ENCODE measurements at places on chromosomes 16 and 17.

DNA sequence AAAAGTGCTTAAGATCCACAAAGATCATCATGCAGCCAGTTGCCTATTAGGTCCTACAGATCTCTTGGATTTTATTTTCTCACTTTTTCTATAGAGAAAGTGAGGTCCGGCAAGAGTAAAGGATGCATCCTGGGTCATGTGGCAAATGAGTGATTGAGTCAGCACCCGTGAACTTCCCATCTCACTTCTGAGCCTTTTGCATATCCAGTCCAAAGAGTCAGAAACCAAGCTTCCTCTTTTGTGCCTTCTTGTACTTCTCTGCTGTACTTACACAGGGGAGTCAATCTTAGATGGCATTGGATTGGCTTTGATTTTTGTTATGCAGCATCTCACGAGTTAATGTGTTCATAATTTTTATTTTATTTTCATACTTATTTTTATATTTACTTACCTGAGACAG is 114.2 kb upstream of the IRX5 start:
- DNase-seq: no peak

DNA sequence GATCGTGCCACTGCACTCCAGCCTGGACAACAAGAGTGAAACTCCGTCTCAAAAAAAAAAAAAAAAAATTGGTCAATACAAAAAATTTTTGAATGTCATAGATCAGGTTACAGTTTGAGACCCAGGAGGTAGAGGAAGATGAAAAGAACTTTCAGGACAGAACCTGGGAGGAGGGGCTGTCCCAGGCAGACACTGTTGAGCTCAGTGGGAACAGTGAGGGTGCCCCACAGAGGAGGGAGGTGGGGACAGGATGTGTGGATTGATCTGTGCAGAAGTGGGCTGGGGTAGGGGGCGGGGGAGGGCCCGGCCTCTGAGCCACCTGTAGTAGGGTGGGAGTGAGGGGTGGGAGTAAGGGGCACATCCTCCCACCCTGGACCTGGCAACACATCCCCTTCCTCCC is 58.3 kb downstream of the PRMT7 start:
- no peak for DNase-seq

- no peak for DNase-seq
Observed at GRCh38 chr16:69031877-69032301, 73.6 kb upstream of the HAS3 start.

DNA sequence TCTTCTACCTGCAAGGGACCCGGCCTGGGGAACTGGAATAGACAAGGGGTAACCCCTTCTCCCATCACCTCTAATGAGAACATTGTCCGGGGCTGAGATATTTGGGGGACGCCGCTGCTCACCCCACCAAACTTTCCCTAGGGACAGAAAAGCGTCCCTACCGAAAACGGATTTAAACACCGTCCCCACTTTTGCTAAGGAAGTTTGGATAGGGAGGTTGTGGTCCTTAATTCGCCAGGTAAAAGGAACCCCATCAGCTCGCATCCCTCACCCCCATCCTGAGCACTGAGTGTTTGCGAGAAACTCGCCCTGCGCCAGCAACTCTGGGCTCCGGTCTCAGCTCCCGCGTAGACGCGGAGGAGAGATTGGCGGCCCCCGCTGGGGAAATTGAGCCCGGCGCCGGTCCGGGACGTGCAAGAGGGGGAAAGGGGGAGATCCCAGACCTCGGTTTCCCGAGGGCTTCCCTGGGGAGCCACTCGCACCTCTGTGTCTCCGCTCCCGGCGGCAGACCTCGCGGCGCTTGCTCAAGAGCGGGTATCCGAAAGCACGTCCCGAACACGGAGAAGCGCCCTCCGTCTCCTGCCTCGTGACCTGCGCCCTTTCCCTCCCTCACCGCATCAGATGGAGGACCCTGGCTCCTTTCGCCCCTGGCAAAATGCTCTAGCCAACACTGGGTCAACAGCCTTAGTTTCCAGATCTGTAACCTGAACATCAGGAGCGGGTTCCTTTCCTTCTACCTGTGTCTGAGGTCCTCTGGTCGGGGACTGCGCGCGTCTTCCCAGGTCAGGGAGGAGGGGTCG is 3.1 kb upstream of the SOX9 start:
- peak; percentile 17 for DNase-seq

- DNase-seq: peak; percentile 81
Observed at GRCh38 chr16:57576429-57576870, 34.0 kb downstream of the ADGRG5 start.

DNA sequence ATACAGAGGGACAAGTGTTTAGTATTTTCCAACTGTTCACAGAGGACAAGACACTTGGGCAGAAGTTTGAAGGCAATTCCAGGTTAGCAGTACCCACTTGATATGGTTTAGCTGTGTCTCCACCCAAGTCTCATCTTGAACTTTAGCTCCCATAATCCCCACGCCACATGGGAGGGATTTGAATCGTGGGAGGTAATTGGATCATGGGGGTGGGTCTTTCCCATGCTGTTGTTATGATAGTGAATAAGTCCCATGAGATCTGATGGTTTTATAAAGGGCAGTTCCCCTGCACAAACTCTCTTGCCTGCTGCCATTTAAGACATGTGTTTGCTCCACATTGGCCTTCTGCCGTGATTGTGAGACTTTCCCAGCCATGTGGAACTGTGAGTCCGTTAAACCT is 668.9 kb downstream of the MAF start:
- no peak for DNase-seq
